Caco-2 (cell line): ENCODE measurements at places on chromosomes 13 and 19.

DNA sequence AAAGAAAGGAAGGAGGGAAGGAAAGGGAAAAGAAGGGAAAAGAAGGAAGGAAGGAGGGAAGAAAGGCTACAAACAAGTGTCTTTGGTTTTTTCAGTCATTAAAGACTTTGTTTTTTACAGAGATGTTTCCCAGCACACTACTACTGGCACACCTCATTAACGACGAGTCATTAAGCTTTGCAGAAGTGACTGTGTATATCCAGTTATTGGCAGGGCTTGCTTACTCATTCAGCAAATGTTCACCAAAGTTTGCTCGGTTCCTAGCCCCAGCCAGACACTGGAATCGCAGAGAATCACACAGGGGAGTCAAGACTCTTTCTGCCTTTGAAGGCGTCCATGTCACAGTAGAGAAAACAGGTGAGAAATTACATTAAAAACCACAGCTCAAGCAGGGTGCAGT lies 4.3 kb downstream of the NLRP12 start:
- DNase-seq, result no peak

- peak; percentile 47 for DNase-seq
Measured at GRCh38 chr19:17871878-17872250, at the start of gene SLC5A5. SLC5A5 (plus strand) TSS chr19:17871945; CDS start chr19:17872320, 375 bp downstream.

GRCh38 chr19:11534538-11534937 lies 4.1 kb upstream of the CNN1 start:
- DNase-seq, result no peak

GRCh38 chr13:93080166-93080565 lies 146.4 kb upstream of the GPC6 start:
- DNase-seq, result no peak

DNA sequence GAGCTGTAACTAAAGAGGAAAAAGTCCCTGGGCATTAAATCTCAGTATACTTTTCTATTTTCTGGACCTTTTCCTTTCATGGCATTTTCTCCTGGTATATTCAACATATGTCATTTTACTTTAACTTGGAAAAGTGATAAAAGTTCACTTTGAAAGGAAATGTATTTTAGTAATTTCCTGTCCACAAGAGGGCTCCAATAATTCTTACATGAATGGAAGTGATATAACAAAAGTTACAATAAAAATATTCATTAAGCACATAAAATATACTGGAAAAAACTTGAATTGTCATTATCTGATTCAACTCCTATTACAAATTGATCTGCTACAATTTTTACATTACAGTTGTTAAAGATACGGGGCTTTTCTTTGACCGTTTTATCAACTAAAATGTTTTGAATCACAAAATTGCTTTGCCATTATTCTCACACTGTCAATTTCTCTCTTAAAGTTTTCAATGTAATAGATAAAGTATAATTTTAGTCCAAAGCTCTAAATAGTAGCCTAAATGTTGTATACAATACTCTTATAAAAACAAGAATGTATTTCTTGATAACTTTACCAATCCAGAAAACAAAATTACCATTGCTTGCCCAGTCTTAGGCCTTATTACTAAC lies 4.9 kb downstream of the UBL3 start:
- DNase-seq, result no peak

- no peak for DNase-seq
Measured at GRCh38 chr13:106551350-106551749, 15.9 kb upstream of the EFNB2 start.

- DNase-seq, result no peak
Measured at GRCh38 chr19:37217480-37217774, 587 bp upstream of the ZNF383 start.
